ENCODE measurements at places on chromosomes 1 and 21.
A peak's percentile ranks its signal among the peaks of the same experiment; 100 is the strongest.

DNA sequence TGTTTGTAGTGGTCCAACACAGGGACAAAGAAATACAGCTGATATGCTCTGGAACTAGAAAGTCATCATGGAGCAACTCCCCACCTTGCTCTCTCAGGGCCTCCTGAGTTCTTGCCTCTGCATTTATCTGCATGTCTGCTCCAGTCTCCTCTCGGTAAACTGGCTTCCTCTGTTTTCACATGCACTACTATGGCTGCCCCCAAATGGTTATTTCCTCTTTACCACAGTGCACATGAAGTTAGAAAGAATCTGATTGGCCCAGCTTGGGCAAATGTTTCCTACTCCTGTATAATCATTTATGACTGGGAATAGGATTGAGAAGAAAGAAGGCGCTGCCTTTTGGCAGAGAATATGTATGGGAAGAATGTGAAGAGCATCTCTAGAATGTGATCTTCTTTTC lies 16.5 kb upstream of the PSMB2 start:
- no peak for DNase-seq

DNA sequence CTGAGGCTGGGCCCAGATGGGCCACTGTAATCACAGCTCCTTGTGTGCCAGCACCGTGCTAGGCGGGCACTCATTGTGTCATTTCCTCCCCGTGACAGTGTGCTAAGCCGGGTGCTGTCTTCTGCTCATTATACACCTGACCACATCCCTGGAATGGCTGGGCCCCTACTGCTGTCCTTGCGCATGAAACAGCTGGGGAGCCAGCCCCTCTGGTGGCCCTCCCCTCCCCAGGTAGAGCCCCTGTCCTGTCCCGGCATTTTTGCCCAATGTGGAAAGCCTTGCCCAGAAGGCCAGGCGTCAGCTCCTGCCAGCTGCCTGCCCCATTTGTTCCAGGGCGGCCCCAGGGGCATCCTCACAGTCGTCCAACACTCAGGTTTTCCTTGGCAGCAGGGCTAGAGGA lies 107.4 kb upstream of the CASZ1 start:
- peak; percentile 39 for DNase-seq

DNA sequence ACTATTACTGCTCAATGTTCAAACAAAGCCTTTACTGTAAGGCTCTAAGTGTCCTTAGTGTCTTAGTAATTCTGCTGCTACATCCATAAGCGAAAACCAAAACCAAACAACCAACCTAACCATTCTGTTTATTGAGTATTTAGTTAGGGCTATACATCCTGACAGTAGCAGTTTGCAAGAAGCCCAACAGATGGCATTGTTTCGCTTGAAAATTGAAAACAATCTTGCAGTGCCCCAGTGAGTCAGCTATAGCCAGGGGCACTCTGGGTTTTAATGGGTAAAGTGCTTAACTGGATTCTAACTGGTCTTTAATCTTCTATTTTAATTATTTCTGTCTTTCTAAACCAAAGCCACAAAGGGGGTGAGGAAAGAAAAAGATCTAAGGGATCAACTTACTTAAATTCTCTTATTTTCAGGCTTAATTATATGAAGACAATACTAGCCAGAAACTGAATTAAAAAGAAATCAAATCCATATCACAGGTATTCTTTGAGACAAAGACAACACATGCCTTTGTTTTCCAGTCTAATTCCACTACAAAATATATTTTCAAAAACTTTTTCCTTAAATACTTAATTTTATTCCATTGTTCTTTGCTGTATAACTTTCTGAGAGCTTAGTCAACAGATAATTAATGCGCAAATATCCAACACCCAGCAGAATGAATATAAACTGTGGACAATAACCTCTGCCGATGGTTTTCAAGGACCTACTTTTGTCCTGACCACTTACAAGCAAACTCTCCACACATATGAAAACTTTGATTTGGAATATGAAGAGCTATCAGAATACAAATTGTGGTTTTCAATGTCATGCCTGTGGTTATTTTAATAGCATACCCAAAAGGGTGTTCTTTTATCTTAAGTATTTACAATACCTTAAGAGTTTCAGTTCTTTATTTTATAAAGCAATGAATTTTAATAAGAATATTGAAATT lies 15.2 kb downstream of the POGZ start:
- DNase-seq = no peak

DNA sequence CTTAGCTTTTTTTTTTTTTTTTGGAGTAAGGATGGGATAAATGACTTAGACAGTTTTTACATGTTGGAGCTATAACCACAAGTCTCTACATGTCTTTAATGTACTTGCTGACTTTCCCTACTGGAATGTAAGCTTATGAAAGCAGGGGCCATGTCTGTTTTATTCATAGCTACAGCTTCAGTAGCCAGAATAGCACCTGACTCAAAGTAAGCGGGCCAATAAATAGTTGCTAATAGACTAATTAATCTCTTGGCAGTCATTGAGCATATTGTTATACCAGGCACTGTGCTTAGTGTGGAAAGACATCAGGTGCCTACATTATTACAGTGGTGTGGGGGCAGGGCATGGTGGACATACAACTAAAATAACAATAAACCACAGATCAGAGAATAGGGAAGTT lies 84.4 kb upstream of the HOOK1 start:
- DNase-seq = no peak

- DNase-seq = no peak
Observed at GRCh38 chr1:108590957-108591356, 31.1 kb downstream of the EEIG2 start.

DNA sequence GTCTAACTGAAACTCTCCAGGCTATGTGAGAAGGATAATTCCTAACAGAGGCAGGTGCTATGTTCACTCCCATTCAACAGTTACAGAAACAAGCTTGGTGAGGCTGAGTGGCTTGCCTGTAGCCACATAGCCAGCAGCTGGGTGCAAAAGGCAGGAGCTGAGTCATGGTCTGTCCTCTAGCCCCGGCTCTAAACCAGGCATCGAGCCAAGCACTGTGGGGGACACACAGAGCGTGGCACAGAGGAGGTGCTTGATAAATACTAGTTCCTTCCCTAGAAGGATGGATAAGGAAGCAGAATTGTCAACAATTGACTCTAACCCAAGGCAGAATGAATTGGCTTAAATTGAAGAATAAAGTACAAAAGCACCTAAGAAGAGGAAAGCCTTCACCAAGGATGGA lies 10.4 kb upstream of the KCNA2 start:
- no peak for DNase-seq

Measured in cardiac septum (tissue), 1 donor.